ENCODE measurements at places on chromosomes 5 and 9.

GRCh38 chr5:142746532-142747433 is 23.4 kb upstream of the ARHGAP26 start:
- DNase-seq, result no peak

DNA sequence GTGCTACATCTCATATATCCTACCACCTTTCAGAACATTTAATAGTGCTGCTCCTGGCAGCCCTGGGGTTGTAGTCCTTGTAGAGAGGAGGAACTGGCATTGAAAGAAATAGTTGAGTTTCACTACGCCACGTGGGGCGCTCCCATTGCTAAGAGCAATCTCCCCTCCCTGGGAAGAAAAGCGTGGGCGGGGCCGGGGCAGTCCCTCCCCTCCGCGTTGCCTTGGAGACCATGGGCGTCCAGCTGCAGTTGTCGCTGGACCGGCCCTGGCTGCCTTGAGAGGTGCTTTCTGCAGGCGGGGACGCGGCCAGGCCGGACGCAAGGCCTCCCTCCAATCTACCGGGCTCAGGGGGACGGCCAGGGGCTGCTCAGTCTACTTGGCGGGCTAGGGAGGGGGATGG is 368 bp upstream of the CCDC180 start:
- peak; percentile 49 for DNase-seq

DNA sequence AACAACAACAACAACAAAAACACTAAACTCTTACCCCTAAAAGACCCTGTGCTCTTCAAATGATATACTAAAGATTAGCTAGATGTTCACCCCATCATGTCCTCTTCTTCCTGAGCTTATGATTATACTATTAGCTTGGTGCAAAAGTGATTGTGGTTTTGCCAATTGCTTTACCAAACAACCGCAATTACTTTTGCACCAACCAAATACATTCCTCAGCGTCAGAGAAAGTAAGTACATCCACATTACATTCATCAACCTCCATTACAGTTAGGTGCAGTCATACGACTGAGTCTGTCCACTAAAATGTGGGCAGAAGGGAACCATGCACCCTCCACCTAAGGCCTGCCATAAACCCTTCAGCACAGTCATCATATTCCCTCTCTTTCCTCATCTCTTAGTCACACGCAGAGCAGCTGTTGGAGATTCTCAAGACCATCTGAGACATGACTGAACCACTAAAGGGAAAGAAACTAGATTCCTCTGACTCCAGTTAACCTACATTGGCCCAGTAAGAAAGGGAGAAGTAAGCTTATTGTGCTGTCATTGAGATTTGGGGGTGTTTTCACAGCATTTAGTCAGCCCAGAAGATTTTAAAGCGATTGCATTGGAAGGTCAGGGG is 181.6 kb upstream of the TLE4 start:
- DNase-seq, result no peak

DNA sequence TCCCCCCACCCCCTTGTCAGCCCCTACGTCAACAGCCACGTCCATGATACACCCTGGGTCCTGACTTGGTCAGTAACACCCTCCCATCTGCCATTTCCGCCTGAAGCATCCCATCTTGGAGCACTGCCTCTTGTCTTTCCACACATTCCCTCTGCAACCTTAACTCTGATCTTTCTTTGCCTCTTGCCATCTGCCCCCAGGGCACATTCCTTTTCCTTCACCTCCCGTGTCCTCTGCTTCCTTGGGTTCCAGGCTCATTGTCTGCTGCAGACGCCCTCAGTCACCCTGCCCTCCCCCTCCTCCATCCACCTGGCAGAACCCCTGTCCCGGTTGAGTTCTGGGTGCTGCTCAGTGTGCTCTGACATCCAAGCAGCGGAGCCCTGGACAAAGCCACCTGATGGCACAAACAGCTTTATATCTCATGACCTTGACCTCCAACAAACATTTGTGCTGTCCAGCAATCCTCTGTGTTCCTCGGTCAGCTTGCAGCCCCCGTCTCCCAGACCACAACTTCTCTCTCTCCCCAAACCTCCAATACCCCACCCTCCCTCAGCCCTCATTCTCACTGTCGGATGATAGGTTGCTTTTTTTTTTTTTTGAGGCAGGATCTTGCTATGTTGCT is 97.7 kb upstream of the IER5L start:
- DNase-seq, result no peak

- peak; percentile 63 for DNase-seq
Observed at GRCh38 chr9:69180670-69181069, 6.6 kb downstream of the TJP2 start.

DNA sequence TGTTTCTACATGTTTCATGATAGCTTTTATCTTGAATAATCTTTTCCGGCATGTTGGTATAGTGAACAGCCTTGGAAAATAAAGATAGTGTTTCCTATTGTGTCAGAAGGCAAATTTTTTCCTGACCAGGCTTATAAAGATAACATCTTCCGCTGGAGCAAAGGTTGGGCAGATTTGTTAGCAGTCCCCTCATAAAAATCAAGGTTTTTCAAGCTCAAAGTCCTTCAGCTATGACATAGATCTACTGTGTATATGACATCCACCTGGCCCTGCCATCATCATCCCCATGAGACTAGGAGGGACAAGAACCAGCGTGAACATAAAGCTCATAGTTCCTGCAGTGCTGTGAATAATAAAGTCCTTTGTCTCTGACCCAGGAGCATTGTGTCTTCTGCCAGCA is 30.4 kb upstream of the OTULINL start:
- no peak for DNase-seq

DNA sequence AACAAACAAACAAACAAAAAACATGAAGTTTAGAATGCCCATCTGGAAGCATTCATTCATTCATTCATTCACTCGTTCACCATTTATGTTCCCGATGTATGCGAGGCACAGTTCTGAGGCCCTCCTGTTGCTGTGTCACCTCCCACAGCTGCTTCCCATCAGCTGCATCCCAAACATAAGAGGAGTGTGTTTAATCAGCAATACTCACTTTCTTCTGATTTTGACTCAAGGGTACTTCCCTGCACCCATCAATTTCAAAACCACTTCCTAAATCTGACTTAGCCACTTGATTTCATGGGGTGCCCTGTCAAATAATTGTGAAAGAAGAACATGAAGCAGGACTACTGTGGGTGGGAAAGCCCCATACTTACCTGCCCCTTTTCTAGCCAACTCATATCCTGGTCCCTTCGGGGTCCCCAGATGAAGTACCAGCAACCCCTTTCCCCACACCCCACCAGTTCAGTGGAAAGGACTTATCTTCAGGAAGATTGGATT is 128.0 kb upstream of the IL12B start:
- peak; percentile 52 for DNase-seq

DNA sequence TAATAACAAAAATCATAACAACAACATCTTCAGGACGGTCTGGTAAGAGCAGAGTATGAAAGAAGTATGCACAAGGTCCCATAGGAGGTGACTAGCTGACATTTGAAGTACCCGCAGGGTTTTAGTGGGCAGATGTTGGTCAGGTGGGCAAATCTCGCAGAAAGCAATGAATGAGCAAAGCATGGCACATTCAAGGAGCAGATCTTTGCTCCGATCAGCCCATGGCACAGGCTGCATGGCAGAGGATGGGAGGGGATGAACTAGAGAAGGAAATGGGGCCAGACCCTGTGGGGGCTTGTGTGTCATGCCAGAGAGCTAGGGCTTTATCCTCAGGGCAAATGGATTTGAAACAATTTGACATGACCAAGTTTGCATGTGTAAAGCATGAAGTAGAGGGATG is 90.0 kb downstream of the SEMA6A start:
- no peak for DNase-seq

GRCh38 chr5:40616781-40617180 is 62.9 kb upstream of the PTGER4 start:
- no peak for DNase-seq

GRCh38 chr5:34666392-34667080 is 10.4 kb downstream of the RAI14 start:
- no peak for DNase-seq

- no peak for DNase-seq
Observed at GRCh38 chr5:178259623-178260536, 27.3 kb upstream of the PHYKPL start.

DNA sequence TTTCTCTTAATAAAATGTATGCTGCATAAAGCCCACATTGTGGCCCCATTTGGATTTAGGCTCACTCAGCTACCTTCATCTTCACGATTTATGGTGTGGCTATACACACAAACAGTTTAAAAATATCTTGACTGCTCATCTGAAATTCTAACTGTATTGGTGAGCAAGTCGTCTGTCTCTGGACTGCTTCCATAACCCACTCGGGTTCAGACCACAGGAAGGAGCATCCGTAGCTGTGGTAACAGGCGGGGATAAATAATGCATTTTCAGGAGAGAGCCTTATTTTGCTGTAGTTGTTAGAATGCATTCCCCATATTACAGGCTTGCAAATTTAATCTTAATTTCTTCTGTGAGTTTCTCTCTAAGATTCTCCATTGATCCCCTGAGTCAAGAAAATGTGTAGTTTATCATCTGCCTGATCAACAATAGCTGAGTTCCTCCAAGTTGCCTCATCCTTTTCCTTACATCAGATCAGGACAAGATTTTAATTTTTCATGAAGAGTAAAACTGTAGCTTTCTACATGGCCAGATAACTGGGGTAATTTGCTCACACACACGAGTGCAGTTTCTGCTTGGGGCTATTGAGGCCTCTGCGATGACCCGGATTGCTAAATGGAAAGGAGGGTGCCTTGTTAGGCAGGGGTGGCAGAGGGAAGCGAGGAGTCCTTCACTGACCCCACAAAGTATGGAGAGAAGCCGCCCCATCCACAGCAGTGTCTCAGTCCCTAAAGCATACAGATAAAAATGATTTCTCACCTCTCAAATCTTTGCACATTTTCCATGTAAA is 133.9 kb downstream of the FSTL4 start:
- DNase-seq, result no peak

- DNase-seq, result no peak
Observed at GRCh38 chr9:77063645-77064285, 44.3 kb downstream of the FOXB2 start.

DNA sequence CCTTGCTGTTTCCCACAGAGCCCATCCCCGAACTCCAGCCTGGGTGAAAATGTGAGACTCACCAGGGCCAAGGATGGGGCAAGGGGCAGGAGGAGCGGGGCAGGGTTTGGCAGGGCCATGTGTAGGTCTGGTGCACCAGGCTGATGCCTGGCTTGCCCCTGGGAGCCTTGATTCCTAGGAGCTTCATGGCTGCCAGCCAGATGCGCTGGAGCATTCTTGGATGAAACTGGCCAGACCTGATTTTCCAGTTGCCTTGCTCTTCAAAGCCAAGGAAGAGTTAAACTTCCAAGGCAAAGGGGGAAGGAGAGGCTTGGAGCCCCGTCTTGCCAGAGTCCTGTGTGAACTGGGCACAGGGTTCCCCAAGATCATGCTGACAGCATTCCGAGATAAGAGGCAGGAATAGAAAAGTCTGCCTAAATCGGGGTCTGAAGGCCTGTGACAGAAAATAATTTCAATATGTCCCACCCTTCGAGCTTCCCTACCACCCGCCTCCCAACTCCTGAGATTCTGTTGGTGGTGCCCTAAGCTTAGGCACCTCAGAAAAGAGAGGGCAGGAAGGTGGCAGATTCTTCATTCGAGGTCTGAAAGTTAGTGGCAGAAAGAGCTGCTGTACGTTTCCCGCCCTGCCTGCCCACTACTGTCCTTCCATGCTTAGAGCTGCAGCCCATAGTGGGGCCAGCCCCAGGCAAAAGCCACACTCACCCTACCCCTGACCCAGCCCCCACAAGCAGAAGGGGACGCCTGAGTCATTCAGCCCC is 20.4 kb downstream of the FAT2 start:
- no peak for DNase-seq

GRCh38 chr5:151186538-151186937 is 29.0 kb upstream of the ANXA6 start:
- DNase-seq, result no peak

GRCh38 chr5:173721601-173722232 is 105.3 kb upstream of the BOD1 start:
- DNase-seq, result no peak

- no peak for DNase-seq
Observed at GRCh38 chr5:151384106-151384505, 36.7 kb upstream of the SLC36A2 start.

GRCh38 chr9:86655147-86655546 is 292.2 kb downstream of the GAS1 start:
- DNase-seq, result no peak

GRCh38 chr5:88941581-88941980 is 58.6 kb upstream of the MEF2C start:
- DNase-seq, result no peak

DNA sequence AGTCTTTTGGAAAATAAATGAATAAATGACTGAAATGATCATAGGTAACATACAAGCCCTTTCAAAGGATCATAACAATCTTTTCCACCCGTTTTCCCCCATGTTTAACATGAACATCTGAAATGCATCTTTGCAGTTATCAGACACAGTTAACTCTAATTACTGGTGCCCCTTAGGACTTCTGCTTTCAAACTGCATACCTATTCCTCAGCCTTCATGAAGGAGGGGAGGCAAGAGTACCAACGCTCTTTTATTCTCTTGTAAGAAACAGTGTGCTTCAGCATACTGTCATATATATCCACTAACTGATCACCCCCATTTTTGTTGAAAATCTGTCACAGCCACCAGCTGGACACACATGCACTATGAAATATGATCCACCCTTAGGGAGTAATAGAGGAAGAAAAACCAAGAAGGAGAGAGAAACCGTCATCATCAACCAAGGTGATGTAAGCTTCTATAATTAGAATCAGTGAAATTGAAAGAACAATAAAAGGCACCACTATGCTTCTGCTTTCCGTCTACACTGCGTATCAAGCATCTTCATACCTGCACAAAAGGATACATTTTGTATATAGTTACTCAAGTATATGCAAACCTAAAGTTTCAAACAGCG is 98.7 kb downstream of the RAPGEF6 start:
- no peak for DNase-seq

DNA sequence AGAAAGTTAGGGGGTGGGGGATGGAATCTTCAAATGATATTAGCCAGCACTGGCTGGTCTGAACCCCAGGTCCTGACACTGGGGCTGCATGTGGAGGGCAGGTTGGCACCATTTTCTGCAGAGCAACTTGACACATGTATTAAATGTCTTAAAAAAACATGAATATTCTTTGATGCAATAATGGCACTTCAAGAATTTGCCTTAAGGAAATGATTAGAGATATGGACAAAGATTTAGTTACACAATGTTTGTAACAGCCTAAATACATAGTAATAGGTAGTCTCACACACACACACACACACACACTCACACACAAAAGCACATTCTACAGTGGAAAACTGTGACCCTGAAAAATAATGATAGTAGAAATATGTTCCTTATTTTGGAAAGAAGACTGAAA is 3.6 kb downstream of the SVEP1 start:
- no peak for DNase-seq

DNA sequence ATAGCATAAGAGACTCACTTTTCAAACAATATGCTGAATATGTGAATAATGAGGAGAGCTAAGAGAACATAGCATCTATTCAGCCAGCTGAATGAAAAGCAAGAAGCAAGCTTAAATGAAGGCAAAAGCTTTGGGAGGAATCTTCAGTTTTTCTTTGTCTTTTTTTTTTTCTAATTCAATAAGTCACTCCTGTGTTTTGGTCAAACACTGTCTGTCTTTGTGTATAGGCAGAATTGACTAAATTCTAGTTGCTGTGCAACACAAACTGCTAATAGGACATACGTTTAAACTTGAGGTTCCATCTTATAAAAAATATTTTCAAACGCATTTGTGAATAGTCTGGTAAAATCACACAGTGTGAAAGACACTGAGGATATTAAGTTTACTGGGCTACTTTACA is 156.9 kb upstream of the KCNN2 start:
- no peak for DNase-seq

All from activated CD4-positive, alpha-beta T cell treated with anti-CD3 and anti-CD28 coated beads for 48 hours (primary cell).